ENCODE measurements at places on chromosomes 4 and X.

- no peak for DNase-seq
Observed at GRCh38 chr4:76569706-76570105, 134.7 kb downstream of the SHROOM3 start.

DNA sequence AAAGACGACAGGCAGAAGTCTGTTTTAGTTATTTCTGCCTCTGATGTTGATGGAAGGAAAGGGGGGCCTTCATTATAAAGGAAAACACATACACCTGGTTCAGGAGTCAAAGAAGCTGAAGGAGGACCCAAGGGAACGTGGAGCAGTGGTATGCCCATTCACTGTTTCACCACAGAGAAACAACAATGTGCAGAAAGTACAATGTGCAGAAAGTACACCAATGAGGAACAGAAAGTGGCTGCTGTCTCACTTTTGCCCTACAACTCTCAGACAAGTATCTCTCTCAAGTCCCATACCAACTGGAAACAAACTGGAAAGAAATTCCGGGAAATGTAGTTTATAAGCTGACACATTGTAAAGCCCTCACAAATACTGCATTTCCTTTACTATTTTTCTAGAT lies 564.5 kb downstream of the TRAM1L1 start:
- no peak for DNase-seq

GRCh38 chr4:80006935-80007744 lies 65.9 kb downstream of the ANTXR2 start:
- DNase-seq, result peak; percentile 30

- DNase-seq, result no peak
Observed at GRCh38 chr4:169367826-169368225, 97.1 kb upstream of the SH3RF1 start.

GRCh38 chr4:186699881-186700397 lies 23.7 kb downstream of the FAT1 start:
- DNase-seq, result no peak
